ENCODE measurements at places on chromosomes 1 and 21. TPM values are rescaled to one million over a fixed set of nuclear protein-coding genes. Genes with fewer than 3 reads are reported as not detected.

GRCh38 chr1:233959102-233959501 lies 54.6 kb downstream of the SLC35F3 start:
- peak; percentile 44 for DNase-seq

DNA sequence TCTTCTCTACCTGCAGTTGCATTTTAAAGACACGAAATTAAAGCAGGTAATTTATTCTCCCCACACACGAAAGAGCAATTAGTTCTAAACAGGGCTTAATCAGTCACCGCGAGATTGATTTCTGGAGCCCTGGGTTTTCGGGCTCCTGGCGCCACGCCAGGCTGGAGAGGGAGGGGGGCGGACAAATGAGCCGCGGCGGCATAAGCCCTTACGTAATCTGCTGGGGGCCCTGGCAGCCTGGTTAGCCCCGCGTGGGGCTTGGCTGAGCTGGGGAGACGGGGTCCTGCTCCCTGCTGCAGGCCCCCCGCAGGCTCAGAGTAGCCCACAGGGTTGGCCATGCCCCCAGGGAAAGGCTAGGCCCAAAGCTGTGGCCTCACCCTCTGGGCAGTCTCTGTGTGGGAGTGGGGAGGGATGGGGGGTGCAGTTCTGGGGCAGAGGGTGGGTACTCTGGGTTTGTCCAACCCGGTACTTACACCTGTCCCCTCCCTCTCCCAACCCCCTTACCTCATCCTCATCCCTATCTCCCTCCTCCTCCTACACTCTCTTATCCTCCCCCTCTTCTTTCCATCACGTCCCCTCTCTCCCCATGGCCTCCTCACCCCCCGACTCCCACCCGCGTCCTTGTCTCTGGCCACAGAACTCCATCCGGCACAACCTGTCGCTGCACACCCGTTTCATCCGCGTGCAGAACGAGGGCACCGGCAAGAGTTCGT lies 19.9 kb downstream of the FOXO6 start:
- no peak for DNase-seq

DNA sequence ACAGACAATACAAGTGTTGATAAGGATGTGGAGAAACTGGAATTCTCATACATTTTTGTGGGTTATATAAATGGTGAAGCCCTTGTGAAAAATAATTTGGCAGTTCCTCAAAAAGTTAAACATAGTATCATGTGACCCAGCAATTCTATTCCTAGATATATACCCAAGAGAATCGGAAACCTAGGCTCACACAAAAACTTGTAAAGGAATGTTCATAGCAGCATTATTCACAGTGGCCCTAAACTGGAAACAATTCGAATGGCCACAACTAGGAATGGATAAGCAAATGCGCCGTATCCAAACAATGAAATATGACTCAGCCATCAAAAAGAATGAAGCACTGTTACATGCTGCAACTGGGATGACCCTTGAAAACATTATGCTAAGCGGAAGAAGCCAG lies 3.9 kb upstream of the CD247 start:
- DNase-seq = no peak

The CELA2A gene
- polyA plus RNA-seq = 0.59 TPM

DNA sequence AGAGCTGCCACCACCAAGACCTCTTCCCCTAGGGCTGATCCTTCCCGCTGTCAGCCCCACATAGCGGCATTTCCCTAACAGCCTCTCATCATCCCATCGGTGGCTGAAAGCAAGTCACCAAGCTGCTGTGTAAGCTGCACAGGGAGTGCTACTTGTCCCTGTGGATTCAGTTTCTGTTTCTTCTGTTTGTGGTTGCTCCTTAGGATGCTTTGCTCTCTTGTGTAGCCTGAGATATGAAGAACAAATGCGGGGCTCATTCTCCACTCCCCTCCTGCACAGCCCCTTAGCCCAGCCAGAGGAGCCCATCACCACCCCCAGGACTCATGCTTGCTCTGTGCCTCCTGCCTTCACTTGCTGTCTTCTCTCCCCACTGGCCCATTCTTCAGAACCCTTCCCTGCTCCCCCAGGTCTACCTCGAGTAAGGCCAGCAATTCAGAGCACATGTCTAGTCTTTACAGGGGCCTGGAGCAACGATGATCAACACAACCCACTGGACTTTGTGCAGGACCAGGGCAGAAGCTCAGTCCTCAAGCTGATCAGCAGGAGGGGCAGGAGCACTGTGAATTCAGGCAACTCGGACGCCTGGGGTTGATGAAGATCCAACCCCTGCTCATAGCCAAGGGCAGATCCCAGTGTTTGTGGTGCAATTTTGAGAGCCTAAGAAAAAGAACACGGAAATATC lies 82.6 kb upstream of the GALNT2 start:
- DNase-seq = no peak

The CENPF gene
- polyA plus RNA-seq = 78.8 TPM

DNA sequence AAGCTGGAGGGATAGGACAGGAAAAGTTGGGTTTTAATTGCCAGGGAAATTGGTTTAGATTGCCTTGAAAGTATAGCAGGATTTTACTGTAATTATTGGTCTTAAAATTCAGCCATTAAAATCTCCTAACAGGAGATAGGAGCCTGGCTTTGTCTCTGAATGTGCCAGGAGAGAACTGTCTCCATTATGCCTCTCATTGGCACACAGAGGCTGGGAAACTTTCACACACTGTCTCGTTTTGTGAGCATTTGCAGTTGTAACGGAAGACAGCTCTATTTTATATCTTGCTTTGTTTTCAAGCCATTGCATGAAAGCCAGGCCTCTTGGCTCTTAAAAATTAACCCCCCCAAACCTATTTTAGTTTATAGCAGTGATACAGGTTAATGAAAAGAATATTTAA lies 12.5 kb downstream of the DNAJC6 start:
- DNase-seq = no peak

GRCh38 chr1:119409731-119410130 lies 5.2 kb upstream of the HSD3B2 start:
- no peak for DNase-seq

GRCh38 chr1:157168015-157168414 lies 29.8 kb upstream of the ETV3 start:
- no peak for DNase-seq

The SHISA4 gene
- 16.9 TPM for polyA plus RNA-seq

DNA sequence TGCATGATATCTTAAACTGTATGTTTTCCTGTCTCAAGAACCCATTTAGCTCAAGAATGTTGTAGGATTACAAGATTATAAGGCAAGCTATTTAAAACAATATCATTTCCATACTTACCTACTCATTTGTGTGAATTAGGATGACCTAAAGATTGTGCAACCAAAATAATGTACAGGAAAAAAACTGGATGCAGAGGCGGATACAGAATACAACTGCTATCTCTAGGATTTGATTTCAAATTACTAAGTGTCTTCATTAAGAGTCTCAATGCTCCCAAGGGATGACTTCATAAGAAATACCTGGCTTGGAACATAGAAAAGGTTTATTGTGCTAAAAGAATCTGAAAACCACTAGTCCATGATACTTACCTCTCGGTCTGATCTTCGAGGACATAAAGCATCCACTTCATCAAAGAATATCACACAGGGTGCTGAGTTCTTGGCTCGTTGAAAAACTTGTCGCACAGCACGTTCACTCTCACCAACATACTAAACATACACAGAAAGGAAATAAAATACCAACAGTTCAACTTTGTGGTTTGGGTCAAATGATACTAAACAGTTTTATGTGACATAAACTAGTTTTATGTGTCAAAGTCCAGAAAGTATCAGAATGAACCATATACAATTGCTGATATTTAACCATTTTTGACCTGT lies 54.9 kb downstream of the NVL start:
- no peak for DNase-seq

- no peak for DNase-seq
Measured at GRCh38 chr1:100343897-100344296, 8.4 kb upstream of the CDC14A start.
